ENCODE measurements at places on chromosomes 4 and X.

GRCh38 chrX:134727363-134727762 lies 69.1 kb upstream of the PLAC1 start:
- no peaks in the 10 kb centered on the region for H3K36me3 ChIP-seq
- DNase-seq = no peak
- H3K27ac ChIP-seq = no peak overlapping the region
- no peaks in the 10 kb centered on the region for H3K27me3 ChIP-seq
- no peak overlapping the region for H3K4me3 ChIP-seq

DNA sequence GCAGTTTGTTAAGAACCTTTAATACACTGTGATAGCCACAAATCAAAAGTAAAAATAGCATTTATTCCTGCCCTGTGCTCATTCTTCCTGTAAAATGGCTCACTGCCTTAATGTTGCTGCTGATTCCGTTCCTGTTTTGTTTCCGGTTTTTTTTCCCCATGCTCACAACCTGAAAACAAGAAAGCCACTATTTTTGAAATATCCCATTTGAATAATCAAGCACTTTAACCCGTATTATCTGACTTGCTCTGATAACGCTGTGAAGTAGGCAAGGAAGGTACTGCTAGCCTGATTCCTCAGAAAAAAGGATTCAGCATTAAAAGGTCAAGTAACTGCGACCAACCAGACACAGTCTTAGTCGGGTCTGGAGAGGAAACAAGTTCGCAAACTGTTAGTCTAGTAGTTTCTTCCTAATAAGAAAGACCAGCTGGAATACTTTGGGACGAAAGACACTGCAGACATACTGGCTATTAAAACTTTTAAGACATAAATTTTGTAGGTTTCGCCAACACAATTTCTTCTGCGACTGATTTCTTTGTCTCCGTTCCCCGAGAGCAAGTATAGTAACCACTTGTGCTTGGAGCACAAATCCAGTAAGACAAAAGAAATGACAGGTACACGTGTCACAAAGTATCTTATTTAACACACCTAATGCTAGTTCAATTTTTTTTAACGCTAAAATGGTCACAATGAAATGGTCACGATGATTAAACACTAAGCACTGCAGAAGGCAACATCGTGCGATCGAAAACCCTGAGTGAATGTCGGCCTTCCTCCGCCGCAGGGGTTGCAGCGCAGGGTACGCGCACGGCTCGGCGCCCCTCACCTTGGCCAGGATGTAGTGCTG lies 802 bp downstream of the COX18 start:
- H3K4me1 ChIP-seq = peaks cover 26% of the 10 kb centered on the region
- peak; percentile 7 for DNase-seq
- H3K36me3 ChIP-seq = peaks cover 12% of the 10 kb centered on the region
- peaks cover 8% of the 10 kb centered on the region for H3K27me3 ChIP-seq

DNA sequence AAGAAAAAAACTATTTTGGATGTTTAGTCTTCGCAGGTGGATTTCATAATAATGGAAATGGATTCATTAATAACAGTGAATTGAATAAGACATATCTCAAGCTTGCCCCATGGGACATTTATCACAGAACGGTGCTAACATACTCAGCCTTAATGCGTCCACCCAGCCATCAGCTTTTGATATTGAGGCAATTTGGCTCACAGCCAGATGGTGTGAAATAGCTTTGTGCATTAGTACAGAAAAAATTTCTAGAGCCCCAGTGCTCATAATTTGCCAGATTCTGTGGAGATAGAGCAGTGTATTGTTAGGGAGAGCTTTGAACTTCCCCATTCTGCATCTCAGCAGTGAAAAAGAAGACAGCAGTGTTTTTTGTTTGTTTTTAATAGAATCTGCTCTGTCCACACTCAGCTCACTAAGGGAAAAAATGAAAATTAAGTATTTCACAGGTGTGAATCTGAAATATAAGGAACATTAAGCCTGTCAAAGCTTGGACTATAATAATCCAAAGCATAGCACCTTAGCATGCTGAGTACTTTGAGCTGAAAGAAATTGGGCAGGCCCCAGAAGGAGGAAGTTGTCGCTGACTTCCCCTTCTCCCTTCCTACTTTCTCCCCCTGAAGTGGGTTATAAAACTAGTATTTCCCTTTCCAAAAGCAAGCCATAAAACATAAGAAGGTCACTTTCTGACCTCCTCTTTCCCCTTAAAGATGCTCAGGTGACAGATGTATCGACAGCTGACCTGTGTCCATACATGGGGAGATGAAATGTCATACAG lies 295.8 kb downstream of the MAGEB5 start:
- no peak for DNase-seq
- no peak overlapping the region for H3K4me3 ChIP-seq
- H3K4me1 ChIP-seq = no peaks in the 10 kb centered on the region
- H3K27me3 ChIP-seq = no peaks in the 10 kb centered on the region
- no peaks in the 10 kb centered on the region for H3K36me3 ChIP-seq

- peak; percentile 4 for DNase-seq
- H3K36me3 ChIP-seq = no peaks in the 10 kb centered on the region
- no peaks in the 10 kb centered on the region for H3K27me3 ChIP-seq
- no peak overlapping the region for H3K27ac ChIP-seq
- no peak overlapping the region for H3K4me3 ChIP-seq
- H3K4me1 ChIP-seq = peaks cover 20% of the 10 kb centered on the region
These were observed 87.1 kb upstream of the PRPS1 start for GRCh38 chrX:107541244-107541643.

- H3K27ac ChIP-seq = peak overlapping the region; percentile 74
- DNase-seq = peak; percentile 53
- H3K4me1 ChIP-seq = peaks cover 66% of the 10 kb centered on the region
- H3K4me3 ChIP-seq = peak overlapping the region; percentile 5
These were observed 31.2 kb downstream of the CCNI start for GRCh38 chr4:77044461-77045150.

- peak; percentile 6 for DNase-seq
- no peak overlapping the region for H3K27ac ChIP-seq
- no peaks in the 10 kb centered on the region for H3K36me3 ChIP-seq
- H3K4me1 ChIP-seq = no peaks in the 10 kb centered on the region
- no peaks in the 10 kb centered on the region for H3K27me3 ChIP-seq
These were observed 6.4 kb downstream of the AMOT start for GRCh38 chrX:112834031-112834845.

GRCh38 chr4:8735236-8736089 lies 136.2 kb downstream of the HMX1 start:
- no peak for DNase-seq
- H3K27me3 ChIP-seq = peaks cover 6% of the 10 kb centered on the region
- no peaks in the 10 kb centered on the region for H3K36me3 ChIP-seq
- H3K4me1 ChIP-seq = no peaks in the 10 kb centered on the region

DNA sequence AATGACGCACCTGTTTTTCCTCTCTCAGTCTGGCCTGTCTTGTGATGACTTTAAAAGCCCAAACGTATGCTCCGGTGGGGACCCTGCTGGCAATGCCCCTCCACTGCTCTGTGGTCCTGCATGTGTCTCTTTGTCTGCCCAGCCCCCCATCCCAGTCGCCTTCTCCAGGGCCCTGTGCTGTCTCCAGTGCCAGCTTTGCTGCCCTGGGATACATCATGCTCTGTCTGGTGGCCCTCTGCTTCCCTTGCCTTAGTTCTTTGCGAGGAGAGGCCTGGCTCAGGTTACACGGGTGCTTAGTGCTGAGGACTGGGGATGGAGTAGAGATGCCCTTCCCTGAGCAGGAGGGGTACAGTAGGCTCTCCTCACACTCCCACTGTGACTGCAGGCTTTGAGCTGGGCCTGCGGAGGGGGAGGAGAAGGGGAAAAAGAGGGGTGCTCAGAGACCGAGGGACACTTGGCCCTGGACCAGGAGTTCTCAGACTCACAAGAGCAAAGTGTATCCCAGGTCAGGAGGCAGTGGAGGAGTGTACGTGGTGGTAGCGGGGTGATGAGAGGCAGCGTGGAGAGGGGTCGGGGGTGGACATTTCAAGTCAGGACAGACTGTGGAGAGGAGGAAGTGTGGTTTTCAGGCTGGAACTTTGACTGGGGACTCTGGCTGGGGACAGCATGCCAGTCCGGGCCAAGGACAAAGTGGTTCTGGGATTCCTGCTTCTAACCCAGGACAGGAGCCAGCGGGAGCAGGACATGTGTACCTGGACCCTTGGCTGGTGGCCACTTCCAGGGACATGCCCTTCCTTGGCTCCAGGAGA lies 2.8 kb downstream of the APLN start:
- H3K4me3 ChIP-seq = no peak overlapping the region
- DNase-seq = no peak

- H3K4me3 ChIP-seq = no peak overlapping the region
- H3K36me3 ChIP-seq = no peaks in the 10 kb centered on the region
- H3K4me1 ChIP-seq = peaks cover 34% of the 10 kb centered on the region
- no peaks in the 10 kb centered on the region for H3K27me3 ChIP-seq
These were observed 17.3 kb upstream of the SEL1L3 start for GRCh38 chr4:25879991-25880651.

GRCh38 chr4:33961761-33962160 lies 2282.6 kb downstream of the ARAP2 start:
- H3K27ac ChIP-seq = no peak overlapping the region
- DNase-seq = peak; percentile 68
- H3K27me3 ChIP-seq = no peaks in the 10 kb centered on the region
- no peaks in the 10 kb centered on the region for H3K36me3 ChIP-seq
- H3K4me3 ChIP-seq = no peak overlapping the region

- no peaks in the 10 kb centered on the region for H3K36me3 ChIP-seq
- no peak overlapping the region for H3K4me3 ChIP-seq
- DNase-seq = no peak
- no peaks in the 10 kb centered on the region for H3K27me3 ChIP-seq
- no peak overlapping the region for H3K27ac ChIP-seq
- no peaks in the 10 kb centered on the region for H3K4me1 ChIP-seq
These were observed 15.6 kb downstream of the CXorf66 start for GRCh38 chrX:139949703-139950102.

DNA sequence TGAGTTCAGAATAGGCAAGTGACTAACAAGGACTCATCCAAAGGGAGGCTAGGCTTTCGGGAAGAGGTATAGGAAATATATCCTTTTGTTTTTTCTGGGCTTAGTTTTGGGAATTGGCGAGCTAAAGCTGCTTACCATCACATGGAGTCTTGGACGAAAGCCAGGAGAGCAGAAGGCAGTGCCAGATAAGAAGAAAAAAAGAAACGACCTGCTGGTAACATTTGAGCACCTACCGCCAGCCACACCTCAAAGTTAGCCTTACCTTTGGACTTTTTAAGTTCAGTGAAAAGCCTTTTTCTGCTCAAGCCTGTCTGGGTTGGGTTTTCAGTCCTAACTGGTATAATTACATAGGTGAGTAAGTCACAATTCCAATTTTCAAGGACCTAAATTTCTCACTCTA lies 85.1 kb upstream of the LCORL start:
- H3K27ac ChIP-seq = no peak overlapping the region
- peaks cover 4% of the 10 kb centered on the region for H3K27me3 ChIP-seq
- no peak overlapping the region for H3K4me3 ChIP-seq
- DNase-seq = no peak
- no peaks in the 10 kb centered on the region for H3K36me3 ChIP-seq
- H3K4me1 ChIP-seq = no peaks in the 10 kb centered on the region

DNA sequence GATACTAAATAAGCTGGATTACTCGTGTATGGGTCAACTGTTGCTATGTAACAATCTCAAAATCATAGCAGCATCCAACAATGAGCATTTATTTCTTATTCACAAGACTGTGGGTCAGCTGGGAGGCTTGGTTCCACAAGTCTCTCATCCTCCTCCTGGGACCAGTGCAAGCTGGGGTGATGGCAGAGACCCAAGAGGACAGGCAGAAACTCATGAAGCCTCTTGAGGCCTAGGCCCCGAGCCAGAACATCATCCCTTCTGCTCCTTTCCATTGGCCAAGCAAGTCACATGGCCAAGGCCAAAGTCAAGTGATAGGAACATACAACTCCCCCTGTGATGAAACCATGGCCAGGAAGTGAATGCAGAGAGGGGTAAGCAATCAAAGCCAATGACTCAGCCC lies 422.1 kb downstream of the BCOR start:
- no peaks in the 10 kb centered on the region for H3K4me1 ChIP-seq
- H3K27me3 ChIP-seq = peaks cover 7% of the 10 kb centered on the region
- no peak overlapping the region for H3K4me3 ChIP-seq
- DNase-seq = no peak
- H3K36me3 ChIP-seq = no peaks in the 10 kb centered on the region
- no peak overlapping the region for H3K27ac ChIP-seq

DNA sequence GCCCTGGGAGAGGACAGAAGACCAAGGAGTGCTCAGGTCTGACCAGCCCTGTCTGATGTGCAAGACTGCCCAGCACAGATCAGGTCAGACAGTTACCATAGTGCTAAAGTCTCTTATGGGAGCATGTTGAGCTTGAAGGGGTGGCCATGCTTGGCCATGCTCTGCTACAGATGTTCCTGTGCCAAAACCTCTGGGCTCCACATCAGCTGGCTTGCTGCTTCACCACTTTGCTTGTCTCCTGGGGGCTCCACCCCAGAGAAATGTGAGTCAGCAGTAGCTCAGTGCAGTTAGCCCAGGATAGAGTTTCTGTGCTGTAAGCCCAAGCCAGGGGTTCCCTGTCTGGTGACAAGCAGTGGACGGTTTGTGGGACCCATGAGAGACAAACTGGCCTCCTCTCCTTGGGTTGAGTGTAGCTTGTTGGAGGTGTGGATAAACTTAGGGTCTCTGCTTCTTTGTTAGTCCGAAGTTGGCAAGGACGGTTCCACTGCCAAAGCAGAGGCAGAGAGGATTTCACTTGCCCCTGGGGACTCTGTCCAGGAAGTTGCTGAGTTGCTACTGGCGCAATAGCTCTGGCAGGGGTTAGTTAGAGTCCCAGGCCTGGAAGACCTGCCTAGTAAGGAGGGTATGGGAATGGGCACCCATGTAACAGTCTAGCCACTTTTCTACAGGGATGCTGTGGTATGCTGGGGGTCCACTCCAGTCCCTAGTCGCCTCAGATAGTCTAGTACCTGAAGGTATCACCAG lies 8.7 kb upstream of the TMSB15C start:
- H3K27me3 ChIP-seq = peaks cover 3% of the 10 kb centered on the region
- DNase-seq = no peak
- no peaks in the 10 kb centered on the region for H3K36me3 ChIP-seq
- H3K4me1 ChIP-seq = no peaks in the 10 kb centered on the region

GRCh38 chrX:2933125-2933900 lies 4.2 kb upstream of the ARSD start:
- no peak overlapping the region for H3K27ac ChIP-seq
- H3K4me1 ChIP-seq = no peaks in the 10 kb centered on the region
- no peak overlapping the region for H3K4me3 ChIP-seq
- no peaks in the 10 kb centered on the region for H3K36me3 ChIP-seq

GRCh38 chr4:103673983-103674382 lies 45.8 kb downstream of the TACR3 start:
- DNase-seq = no peak
- no peaks in the 10 kb centered on the region for H3K4me1 ChIP-seq
- H3K27me3 ChIP-seq = no peaks in the 10 kb centered on the region
- no peak overlapping the region for H3K4me3 ChIP-seq
- H3K36me3 ChIP-seq = no peaks in the 10 kb centered on the region
- no peak overlapping the region for H3K27ac ChIP-seq
